Kidney tubule cell (primary cell): ENCODE measurements at places on chromosomes 2 and 18.
A peak's percentile ranks its signal among the peaks of the same experiment; 100 is the strongest.

DNA sequence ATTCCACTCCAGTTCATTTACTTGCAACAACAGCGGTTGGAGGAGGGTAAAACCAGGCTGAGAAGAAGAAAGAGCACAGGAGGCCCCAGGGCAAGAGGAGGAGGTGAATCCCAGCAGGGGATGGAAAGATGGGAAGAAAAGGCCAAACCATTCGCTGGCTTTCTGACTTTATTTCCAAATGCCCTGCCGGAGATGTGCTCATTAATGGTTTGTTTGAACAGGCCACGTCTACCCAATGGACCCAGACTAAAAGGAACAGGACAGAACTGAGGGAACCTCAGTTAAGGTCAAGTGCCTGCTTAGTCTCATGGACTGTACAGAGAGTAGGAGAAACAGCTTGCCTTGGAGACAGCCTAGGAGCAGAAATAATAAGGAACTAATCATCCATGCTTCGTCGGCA lies 121.6 kb upstream of the NDUFV2 start:
- DNase-seq, result no peak

- no peak for DNase-seq
Observed at GRCh38 chr18:24177499-24178133, 38.8 kb downstream of the CABYR start.

- peak; percentile 60 for DNase-seq
Observed at GRCh38 chr18:29840089-29840488, 1202.5 kb downstream of the DSC3 start.

DNA sequence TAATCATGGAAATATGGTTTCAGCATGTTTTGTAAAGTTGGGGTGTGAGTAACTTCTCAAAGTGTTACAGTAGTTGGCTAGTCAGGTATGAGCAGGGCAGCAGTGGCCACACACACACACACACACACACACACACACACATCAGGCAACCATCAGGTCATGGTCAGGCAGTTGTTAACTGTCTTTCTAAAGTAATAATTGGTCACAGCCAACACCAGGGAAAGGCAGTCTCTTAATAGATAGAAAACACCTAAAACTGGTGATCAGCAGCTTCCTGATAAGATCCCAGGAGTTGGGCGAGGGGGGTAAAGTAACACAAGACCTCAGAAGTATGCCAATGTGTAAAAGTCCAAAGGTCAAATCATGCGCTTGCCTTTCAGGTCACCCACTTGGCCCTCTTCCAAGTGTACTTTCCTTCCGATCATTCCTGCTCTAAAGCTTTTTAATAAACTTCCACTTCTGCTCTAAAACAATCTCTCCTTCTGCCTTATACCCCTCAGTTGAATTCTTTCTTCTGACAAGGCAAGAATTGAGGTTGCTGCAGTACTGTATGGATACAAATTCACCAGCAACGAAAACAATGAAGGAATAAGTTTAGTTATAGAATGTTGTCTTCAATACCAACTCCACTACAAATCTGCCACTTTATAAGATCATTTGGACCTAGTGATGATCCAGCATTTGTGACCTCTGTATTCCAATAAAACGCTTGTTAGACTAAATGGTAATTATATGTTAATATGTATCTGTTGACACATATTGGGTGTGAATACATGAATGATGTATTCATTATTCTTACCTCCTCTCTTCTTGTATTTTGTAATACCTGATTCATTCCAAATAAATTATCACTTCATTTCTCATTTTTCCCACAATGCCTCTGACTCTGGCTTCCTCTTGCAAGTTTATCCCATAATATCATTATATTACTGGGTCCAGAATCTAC lies 254.3 kb downstream of the METTL4 start:
- DNase-seq, result peak; percentile 10

DNA sequence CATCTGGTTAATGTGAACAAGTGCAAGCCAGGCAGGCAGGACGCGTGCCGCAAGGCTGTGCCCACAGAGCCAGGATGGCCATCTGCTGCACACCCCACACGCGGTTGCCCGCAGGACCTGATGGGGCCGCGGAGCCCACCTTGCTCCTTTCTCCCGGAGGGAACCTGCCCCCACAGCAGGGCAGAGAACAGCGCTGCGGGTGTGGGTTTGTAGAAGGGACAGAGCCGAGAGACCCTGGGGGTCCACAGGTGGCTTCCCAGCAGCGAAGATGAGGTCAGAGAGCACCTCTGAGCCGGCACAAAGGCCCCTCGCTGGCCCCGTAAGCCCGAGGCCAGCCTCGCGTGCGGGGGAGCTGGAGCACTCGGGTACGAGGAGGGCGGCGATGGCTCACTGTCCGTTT lies 460.8 kb upstream of the SALL3 start:
- no peak for DNase-seq

GRCh38 chr2:239269173-239269885 lies 131.5 kb downstream of the HDAC4 start:
- DNase-seq, result no peak

DNA sequence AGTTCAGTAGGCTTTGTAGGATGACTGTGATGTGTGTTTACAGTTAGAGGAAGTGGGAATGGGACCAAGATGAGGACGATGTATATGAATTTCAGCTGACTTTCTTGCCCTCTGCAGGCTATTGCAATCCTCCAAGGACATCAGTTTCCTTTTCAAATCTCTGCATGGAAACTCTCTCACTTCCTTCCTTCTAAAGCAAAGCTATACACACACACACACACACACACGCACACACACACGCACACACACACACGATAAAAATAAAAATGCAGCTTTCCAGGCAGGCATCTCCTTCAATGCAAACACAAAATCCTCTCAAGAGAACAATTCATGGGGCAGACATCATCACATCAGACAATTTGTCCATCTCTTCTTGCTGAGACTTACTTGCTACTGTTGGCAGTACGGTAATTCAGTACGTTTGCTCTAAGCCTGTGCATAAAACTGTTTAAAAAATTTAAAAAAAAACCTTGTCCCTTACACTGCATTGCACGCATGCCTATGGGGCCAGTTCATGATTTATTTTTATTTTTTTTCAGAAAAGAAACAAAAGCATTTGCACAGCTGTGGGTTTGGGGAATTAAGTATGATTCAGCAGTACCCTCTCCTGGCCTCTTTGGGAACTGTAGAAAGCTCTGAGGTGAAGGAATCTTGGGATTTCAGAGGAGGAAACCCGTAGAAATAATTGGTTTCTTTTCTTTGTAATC lies 27.1 kb upstream of the ICOS start:
- DNase-seq, result peak; percentile 37

DNA sequence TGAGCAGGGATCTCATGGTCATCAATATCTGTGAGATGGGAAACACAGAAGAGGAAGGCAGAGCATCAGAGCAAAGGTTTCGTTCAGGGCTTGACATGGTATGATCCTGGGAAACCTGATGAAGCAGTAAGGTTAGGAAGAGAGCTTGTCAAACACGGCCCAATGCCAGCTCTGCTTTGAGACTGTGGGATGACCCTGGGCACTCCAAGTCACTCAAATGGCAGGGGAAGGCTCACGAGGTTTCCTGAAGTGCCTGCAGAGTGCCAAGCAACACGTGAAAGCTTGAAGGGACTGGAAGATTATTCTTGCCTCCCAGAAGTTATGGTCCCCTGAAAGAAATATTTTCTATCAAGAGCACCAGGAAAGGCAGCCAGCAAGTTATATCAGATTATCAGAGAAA lies 6.5 kb downstream of the MCFD2 start:
- DNase-seq, result no peak

DNA sequence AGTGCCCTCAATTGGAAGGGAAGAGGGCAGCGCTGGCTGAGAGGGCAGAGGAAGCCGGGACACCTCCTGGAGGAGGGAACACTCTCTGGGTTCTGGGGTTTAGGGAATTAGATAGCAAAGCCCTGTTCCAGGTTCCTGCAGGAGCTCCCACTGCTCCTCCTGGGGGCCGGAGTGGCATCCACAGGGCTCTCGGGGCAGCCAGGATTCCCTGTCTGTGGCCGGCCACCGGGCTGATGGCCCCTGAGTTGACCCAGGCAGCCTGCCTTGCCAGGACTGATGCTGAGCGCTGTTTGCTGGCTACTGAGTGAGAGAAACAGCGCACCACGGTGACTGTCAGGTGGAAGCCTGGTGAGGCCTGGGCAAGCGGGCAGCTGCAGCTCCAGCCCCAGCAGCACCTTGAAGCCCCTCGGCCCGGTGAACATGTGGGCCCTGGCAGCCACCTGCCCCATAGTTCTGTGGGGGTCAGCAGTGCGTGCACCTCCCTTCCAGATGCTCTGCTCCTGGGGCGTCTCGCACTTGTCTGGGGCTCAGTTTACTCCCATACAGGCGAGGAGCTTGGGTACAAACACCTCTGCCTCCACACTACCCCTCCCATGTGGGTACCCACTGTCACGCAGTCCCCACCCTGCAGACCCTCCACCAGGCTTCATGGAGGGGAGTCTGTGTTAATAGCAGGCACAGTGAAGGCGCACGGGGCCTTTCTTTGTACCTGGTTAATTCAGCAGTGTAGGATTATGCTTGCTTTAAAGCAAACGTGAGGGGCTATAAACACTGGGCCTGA lies 7.7 kb upstream of the ALLC start:
- DNase-seq, result no peak

DNA sequence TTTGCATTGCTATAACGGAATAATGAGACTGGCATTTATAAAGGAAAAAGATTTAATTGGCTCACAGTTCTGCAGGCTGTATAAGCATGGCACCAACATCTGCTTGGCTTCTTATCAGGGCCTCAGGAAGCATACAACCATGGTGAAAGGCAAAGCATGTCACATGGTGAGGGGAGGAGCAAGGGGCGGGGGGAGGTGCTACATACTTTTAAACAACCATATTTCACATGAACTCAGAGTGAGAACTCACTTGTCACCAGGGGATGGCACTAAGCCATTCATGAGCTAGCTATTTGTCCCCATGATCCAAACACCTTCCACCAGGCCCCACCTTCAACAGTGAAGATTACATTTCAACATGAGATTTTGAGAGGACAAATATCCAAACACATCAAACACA lies 188.7 kb downstream of the MBD5 start:
- peak; percentile 9 for DNase-seq

DNA sequence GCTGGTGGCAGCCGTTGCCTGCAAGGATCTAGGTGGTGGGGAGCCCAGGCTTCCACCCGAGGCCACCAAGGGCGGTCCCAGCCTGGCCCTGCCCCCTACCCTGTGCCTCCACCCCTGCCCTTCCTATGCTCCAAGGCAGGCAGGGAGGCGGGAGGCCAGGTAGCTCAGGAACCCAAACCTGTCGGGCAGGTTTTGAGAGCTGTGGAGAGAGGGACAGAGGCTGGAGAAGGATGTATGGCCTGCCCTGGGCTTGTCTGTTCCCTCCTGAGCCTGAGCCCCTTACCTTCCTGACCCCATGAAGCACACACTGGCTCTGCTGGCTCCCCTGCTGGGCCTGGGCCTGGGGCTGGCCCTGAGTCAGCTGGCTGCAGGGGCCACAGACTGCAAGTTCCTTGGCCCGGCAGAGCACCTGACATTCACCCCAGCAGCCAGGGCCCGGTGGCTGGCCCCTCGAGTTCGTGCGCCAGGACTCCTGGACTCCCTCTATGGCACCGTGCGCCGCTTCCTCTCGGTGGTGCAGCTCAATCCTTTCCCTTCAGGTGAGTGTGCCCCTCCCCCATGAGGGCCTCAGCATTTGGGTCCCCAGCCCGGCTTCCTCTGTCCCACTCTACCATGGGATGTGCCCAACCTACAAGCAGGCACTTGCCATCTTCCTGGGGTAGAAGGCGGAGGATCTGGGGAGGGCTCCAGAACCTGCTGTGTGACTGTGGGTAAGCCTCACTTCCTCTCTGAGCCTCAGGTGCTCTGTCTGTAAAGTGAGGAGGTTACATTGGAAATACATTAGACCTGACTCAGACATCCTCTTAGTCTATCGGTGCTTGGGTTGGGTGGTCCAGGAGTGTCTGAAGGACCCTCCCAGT lies at the start of gene PROM2:
TSS of gene PROM2 (plus strand) at position 159 of the 860 bp plus-strand sequence. CDS start at position 296, 137 bp downstream.
- DNase-seq, result peak; percentile 60

DNA sequence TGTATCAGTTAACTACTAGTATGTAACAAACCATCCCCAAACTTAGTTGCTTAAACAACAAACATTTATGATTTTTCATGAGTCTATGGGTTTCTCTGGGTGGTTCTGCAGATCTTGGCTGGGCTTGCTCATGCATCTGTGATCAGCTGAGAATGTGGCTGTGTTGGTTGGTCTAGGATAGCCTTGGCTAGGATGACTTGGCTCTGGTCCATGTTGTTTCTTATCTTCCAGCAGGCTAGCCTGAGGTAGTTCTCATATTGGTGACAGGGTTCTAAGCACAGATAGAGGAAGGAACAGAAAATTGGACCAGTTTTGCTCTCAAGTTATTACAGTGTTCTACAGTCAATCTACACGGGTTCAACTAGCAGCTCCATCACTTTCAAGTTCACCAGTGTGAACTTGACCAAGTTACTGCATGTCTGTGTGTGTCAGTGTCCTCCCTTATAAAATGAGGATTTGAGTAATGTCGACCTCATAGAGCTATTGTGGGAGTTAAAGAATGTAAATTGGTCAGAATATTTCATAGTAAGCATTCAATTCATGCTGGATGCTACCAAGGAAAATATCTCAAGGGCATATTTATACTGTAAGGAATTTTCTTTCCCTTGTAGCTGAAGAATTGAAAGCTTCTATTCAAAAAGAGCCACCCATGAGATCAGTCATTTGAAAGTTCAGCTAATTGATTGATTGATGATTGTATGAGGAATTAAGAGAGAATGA lies 65.3 kb downstream of the MYO3B start:
- DNase-seq, result no peak

DNA sequence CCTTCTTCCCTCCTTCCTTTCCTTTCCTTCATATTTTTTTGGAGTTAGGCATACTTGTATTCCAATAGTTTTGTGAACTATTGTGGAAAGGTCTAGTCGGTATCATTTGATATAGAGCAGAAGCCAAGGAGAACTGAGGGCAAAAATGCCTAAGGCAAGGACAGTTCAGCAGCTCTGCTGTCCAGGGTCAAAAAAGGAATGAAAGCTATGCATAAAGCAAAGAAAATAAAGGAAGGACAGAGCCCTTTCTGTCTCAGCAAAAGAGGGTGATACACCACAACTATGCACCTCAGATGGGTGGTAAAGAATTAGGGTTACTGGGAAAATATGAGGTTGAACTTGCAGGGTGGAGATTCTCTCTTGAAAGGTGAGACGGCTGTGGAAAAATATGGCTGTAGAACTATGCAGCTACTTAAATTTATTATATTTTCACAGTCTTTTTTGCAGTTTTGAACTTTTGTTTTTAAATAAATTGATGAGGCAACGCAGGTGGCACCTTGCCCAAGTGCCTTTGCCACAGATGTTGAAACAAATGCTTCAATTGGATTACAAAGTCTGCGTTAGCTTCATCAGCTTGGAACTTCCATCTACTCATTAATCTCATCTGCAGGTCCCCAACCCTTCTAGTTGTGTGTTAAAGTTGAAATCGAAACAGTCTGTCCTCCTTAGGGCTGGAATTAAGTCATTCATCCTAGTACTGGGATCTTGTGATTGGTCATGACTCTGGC lies 20.8 kb downstream of the LHCGR start:
- no peak for DNase-seq
